ENCODE measurements at places on chromosomes 16 and 17.

DNA sequence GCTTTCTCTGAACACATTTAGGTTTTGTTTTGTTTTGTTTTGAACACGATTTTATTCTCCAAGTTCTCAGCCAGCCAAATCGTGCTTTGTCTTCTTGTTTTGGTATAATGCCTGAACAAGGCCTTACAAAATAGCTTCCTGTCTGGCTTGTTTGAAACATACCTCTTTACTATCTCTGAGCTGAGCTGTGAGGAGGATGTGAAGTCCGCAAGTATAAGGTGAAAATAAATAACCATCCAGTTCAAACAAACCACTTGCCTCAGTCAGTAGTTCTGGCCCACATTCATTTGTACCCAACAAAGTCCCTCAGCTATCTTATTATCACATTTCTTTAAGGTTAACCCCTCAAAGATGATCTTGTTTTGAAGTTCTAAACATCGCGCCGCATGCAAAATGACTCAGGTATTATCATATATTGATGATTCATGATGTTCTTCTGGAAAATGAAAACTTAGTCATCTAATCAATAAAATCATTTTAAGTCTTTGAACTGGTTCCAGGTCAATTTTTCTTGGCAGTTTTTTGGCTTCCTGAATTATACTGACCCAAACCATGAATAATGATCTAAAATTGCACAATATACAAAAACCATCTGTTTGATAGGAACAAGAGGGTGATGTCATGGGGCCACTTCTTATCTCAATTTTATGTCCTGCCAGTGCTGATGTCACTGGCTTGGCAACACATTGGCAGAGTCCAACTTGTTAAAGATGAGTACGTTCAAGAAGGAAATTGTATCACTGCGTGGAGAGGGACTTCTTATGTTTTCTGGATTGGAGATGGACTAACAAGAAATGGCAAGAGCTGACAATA is 694.3 kb downstream of the KCNJ2 start:
- no peak for DNase-seq

- DNase-seq: no peak
Measured at GRCh38 chr17:47850373-47850691, 631 bp downstream of the SP6 start.

- no peak for DNase-seq
Measured at GRCh38 chr17:79581324-79581932, 29.4 kb downstream of the RBFOX3 start.

- DNase-seq: no peak
Measured at GRCh38 chr16:87435372-87436224, 43.5 kb downstream of the MAP1LC3B start.

- DNase-seq: no peak
Measured at GRCh38 chr16:11409398-11409797, 64.1 kb downstream of the RMI2 start.

- no peak for DNase-seq
Measured at GRCh38 chr16:69711115-69711740, 15.1 kb downstream of the NQO1 start.

GRCh38 chr17:35963663-35964062 is 17.6 kb downstream of the CCL16 start:
- no peak for DNase-seq

DNA sequence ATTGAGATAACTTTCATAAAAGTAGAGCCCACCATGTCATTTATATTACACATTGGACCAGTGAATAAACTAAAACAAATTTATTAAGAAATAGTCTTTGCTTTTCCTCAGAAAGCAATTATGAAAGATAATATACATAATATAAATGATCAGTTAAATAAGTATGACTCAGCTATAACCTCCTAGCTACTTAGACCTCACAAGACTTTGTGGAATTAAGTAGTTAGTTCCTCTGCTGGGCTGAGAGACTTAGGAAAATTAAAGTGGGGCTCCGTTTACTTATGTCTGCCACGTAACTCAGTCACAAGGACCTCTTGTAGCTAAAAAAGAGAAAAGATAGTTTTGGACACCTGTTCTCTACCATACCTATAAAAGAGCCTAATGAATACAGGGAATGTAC is 76.9 kb downstream of the MRTFB start:
- DNase-seq: no peak

DNA sequence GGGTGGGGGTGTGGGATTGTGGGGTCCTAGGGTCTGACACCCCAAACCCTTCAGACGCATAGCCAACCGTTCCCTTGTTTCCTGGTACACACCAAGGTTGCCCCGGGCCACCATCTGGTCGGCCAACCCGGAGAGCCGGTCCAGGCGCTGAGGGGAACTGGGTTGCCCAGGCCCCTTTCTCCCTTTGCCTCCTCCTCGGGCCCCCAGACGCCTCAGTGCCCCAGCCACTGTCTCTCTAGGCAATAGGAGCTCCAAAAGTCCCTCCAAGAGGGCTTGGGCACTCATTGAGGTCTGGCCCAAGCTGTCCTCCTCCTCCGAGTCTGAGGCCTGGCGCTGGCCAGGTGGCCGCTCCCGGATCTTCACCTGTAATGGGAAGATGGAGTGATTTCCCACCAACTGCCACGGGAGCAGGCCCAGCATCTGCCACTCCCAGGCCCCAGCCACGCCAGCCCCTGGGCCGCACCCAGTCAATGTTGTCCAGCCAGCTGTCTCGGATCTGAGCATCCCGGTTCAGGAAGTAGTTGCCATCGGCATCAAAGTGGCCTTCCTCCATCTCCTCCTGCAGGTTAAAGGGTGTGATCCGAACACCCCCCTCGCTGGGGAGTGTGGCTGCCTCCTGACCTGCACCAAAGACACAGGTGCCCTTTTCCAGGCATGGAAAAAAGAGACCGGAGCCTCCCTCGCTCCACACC is 1.5 kb downstream of the CD2BP2 start:
- no peak for DNase-seq

DNA sequence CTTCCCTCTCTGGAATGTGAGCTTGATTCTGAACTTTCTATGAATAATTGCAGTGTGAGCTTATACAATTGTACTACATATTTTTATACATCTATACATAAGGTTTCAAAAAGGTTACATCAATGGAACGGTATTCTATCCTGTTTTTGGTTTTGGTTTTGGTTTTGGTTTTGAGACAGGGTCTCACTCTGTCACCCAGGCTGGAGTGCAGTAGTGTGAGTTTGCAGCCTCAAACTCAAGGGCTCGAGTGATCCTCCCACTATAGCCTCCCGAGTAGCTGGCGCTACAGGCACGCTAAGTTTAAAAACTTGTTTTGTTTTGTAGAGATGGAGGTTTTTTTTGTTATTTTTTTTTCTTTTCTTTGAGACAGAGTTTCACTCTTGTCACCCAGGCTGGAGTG is 1.1 kb downstream of the CTRB1 start:
- no peak for DNase-seq

- DNase-seq: no peak
Measured at GRCh38 chr17:18176176-18176575, 7.5 kb upstream of the ALKBH5 start.
